ENCODE measurements at places on chromosomes 3 and 15. TPM values are rescaled to one million over a fixed set of nuclear protein-coding genes. Genes with fewer than 3 reads are reported as not detected.

- no peak for DNase-seq
Observed at GRCh38 chr3:16085884-16086608, 88.4 kb upstream of the GALNT15 start.

GRCh38 chr15:66820481-66821176 lies 118.6 kb downstream of the SMAD6 start:
- no peak for DNase-seq

CACNA1D gene
- polyA plus RNA-seq: 8.8 TPM

DNA sequence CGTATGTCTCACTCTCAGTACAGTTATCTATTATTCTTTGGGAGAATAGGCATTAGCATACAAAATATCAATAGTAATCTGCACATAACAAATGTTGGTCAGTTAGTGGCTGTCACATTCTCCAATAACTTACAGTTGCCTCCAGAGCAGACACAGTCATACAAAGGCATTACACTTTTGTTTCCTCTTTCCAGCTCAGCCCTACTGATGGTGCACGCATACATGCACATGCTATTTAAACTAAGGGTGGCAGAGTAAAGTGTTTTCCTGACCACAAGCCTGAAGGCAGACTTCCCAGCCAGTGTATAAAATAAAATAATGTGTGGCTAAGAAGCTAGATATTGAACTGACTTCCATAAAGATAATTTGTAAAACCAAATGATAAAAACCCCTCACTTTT lies 47.6 kb downstream of the PHLDB2 start:
- no peak for DNase-seq
